ENCODE measurements at places on chromosomes 12 and 14.

GRCh38 chr14:106129274-106129673 is 602.9 kb downstream of the TMEM121 start:
- no peak for DNase-seq

GRCh38 chr12:68587448-68587873 is 23.2 kb upstream of the RAP1B start:
- no peak for DNase-seq

GRCh38 chr12:7005311-7005710 is 13.0 kb downstream of the LPCAT3 start:
- no peak for DNase-seq

- no peak for DNase-seq
These were observed 38.3 kb upstream of the FAR2 start for GRCh38 chr12:29110506-29111442.

DNA sequence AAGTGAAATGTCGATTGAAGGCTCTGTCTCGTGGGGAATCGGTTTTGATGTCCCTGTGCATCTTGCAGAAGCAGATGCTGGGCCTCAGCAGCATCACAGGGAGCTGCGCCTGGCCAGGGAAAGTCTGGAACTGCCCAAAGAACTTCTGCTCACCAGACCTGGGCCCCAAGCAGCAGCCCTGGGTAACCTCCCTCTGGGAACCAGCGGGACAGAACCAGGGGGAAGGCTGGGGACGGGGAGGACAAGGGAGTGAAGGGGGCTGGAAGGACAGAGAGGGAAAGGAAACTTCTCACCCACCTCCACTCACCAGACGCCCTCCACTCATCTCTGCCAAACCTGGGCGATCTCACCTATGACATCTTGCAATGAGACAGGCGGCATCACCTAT is 26.8 kb upstream of the C14orf180 start:
- no peak for DNase-seq

- DNase-seq: no peak
These were observed 63.6 kb downstream of the TTLL5 start for GRCh38 chr14:75724414-75725204.

GRCh38 chr14:74583689-74584434 is 28.2 kb downstream of the LTBP2 start:
- no peak for DNase-seq

GRCh38 chr12:93191423-93191822 is 186.3 kb upstream of the NUDT4 start:
- DNase-seq: no peak

- DNase-seq: no peak
These were observed 6.0 kb downstream of the FAR2 start for GRCh38 chr12:29155079-29155478.

DNA sequence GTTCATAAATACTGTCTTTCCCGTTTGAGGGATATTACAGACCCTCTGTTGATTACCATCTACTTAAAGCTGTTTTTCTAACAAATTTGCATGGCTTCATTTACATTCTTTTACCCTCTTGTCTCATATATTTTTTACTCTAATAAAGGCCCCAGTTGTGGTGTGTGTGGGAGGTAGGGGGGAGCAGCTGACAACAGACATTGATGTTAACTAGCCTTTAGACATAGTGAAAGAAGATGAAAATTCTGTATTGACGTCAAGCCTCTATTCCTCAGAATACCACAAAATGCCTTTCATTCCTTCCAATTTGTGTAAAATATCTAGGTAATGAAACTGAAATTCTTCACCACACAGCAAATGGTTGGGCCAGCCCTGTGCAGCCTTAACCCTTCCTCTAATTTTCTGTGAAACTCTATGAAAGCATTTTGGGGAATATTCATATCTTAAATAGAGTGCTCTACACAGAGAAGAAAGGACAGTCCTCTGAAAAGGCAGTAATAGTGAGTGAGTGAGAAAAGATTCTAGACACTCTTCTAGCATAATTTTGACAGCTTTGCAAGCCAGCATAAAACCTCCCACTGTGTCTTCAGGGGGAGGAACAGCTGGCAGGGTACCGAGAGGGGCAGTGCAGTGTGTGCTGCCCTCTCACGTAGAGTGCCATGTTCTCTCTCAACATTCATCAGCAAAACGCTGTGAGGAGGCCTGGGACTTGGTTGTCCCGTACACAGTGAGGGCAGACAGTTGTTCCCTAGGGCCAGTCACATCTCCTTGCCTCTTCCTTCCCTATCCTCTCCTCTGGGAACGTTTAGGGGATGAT is 20.1 kb upstream of the CERS5 start:
- no peak for DNase-seq

- no peak for DNase-seq
These were observed 2.8 kb downstream of the RAPGEF3 start for GRCh38 chr12:47755655-47756562.

DNA sequence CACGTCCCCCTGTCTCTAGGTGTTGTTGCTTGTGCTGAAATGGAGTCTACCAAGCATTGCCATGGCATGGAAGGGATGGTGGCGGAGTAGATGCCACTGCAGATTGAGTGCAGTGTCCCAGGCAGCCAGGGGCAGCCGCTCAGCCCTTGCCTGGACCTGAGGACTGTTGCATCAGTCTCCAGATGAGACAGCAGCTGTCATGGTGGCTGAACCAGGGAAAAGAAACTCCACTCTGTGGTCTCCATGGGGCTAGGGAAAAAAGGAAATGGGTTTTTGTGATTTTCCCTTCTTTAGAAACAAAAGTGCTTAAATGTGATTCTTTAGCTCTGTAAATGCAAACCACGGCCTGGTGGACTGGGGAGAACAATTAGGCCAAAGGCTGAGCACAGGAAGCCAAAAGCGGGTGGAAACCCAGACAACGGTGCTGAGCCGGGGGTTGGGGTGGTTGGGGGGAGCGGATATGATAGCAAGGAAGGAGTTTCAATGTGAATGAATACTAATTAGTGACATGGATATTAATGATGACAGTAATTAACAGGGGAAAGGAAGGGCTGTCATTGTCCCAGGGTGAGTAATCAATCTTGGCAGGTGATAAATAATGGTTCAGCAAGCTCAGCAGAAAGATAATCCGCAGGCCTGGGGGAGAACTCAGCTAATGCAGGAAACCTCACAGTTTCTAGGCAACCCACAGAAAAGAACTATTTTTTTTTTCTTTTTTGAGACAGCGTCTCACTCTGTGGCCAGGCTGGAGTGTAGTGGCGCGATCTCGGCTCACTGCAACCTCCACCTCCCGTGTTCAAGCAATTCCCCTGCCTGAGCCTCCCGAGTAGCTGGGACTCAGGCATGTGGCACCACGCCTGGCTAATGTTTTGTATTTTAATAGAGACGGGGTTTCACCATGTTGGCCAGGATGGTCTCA is 442.6 kb downstream of the DPF3 start:
- DNase-seq: no peak

GRCh38 chr12:52063981-52064649 is 5.7 kb upstream of the ATG101 start:
- DNase-seq: no peak

DNA sequence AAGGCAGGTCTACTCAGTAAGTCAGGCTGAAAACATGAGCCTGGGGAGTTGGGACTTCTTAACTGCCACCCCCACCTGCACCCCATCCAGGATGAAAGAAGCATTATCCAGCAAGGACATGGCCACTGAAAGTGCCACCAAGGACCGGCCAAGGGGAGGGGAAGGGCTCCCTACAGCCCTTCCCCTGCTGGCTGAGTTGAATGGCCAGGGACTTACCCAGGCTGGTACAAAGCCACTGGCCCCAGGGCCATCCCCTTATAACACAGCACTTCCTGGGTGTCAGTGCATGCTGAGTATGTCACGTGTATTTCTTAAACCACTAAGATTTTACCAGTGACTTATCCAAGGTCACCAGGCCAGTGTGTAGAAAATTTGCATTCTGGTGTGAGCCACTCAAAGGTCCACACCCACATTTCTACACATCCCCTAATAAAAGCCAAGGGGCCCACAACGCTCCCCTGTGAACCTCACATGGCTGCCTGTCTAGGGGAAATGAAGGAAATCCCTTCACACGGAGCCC is 29.3 kb upstream of the ZFP36L1 start:
- no peak for DNase-seq

DNA sequence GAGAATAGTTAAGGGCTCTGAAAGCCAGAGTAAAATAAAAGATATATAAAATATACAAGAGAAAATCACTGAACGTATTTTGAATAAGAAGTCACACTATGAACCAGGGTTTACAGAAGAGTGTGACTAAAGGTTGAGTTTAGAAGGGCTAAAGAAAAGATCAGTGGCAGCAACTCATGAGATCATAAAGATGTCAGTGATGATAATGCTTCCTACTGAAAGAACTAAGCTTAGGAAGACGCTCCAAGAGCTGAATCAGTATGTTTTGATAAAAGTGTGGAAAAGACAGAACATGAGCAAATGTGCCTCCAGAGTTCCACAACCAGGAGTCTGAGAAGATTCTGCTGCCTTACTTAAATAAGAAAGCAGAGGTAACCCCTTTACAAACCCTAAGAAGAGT is 74.6 kb downstream of the KITLG start:
- DNase-seq: no peak

GRCh38 chr12:105091476-105092206 is 7.4 kb upstream of the ALDH1L2 start:
- no peak for DNase-seq

DNA sequence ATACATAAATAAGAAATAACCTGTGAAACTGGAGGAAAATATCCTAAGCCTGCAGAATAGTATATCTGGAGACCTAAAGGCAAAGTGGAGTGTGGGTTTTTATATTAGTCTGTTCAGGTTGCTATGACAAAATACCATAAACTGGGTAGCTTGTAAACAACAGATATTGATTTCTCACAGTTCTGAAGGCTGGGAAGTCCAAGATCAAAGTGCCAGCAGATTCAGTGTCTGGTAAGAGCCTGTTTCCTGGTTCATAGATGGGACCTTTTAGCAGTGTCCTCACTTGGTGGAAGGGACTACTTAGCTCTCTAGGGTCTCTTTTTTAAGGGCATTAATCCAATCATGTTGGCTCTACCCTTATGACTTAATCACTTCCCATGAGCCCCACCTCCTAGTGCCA is 25.4 kb upstream of the NEDD1 start:
- no peak for DNase-seq

- no peak for DNase-seq
These were observed 9.1 kb downstream of the PHLDA1 start for GRCh38 chr12:76022506-76022905.

DNA sequence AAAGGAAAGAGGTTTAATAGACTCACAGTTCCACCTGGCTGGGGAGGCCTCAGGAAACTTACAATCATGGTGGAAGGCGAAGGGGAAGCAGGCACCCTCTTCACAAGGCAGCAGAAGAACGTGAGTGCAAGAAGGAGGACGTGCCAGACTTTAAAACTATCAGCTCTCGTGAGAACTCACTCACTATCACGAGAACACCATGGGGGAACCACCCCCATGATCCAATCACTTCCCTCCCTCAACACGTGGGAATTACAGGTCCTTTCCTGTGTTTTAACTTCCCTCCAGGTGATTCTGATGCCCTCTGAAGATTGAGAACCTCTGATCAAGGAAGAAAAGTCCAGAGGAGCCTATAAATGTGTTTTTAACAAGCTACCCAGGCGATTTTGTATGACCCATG is 358.7 kb downstream of the MED13L start:
- DNase-seq: no peak

- no peak for DNase-seq
These were observed 1.6 kb downstream of the MLEC start for GRCh38 chr12:120688527-120689071.

- DNase-seq: no peak
These were observed 1.6 kb downstream of the PPP4R4 start for GRCh38 chr14:94175747-94176146.

- DNase-seq: peak; percentile 2
These were observed 160.4 kb downstream of the CACNA1C start for GRCh38 chr12:2212971-2213869.

- DNase-seq: no peak
These were observed 243.8 kb downstream of the ADGRD1 start for GRCh38 chr12:131197490-131197889.

DNA sequence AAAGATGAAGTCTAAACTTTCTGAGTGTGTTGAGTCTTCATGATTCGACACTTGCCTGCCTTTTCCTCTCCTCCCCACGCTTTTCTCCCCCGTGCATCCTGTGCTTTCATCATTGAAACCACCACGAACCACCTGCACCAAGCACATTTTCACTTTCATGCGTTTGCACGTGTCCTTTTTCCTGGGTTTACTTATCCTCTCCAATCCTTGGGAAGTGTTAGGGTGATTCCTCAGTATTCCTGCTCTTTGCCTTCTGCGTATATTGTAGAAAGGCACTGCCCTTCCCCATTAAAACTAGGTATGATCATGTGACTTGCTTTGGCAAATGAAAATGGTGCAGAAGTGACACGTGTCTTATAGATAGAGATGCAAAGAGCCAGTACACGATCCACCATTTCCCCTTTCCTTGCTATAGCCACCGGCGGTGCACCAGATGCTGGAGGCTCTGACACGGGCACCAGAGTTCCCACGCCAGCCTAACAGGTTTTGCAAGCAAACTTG is 106.6 kb downstream of the BRMS1L start:
- DNase-seq: no peak

GRCh38 chr14:65107200-65107599 is 4.9 kb upstream of the MAX start:
- no peak for DNase-seq

- DNase-seq: no peak
These were observed 929 bp downstream of the CHD8 start for GRCh38 chr14:21454843-21455544.

DNA sequence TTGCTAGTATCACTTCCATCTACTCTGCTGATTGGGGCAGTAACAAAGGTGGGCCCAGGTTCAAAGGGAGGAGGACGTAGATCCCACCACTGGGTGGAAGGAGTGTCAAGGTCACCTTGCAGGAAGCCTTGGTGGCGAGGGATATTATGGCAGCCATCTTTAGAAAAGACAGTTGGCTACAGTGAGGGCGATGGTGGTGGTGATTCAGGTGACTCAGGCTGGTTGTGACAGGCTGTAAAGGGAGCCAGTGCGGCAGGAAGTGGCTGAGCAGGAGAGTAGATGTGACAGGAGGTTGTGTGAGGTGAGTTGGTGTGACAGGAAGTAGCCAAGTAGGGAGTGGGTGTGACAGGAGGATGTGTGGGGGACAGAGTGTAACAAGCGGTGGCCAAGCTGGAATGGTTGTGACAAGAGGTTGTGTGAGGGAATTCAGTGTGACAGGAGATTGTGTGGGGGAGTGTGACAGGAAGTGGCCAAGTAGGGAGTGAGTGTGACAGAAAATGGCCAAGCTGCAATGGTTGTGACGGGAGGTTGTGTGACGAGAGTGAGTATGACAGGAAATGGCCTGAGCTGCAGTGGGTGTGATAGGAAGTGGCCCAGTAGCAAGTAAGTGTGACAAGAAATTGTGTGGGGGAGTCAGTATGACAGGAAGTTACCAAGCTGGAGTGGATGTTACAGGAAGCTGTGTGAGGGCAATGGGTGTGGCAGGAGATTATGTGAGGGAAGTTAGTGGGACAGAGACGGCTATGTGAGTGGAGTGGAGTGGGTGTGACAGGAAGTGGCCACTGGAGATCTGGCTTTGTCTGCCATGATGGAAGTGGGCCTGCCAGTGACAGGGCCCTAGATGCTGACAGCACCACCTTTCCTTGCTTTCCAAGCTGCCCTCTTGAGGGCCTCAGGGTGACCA is 136.5 kb upstream of the MYL2 start:
- no peak for DNase-seq

GRCh38 chr12:97645726-97646125 is 183.1 kb downstream of the RMST start:
- DNase-seq: no peak
